ENCODE measurements at places on chromosomes 12 and 14.

DNA sequence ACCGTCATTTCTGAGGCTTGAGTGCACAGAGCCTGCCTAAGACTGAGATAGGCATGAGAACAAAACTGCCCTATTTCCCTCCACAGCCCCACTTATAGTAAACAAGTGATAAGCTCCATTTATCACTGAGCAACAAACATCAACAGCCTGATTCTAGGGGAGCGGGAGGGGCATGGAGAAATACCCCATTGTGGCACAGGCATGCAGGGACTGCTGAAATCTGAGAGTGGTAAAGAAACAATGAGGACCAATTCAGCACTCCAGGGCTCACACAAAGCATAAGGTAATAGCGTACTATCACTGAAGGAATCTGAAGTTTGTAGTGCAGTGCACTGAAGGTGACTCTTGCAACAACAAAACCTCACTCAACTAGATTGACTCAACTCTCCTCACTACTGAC is 186.7 kb downstream of the ANO2 start:
- no peak for DNase-seq

GRCh38 chr14:33842299-33842698 is 108.6 kb downstream of the EGLN3 start:
- DNase-seq: no peak

DNA sequence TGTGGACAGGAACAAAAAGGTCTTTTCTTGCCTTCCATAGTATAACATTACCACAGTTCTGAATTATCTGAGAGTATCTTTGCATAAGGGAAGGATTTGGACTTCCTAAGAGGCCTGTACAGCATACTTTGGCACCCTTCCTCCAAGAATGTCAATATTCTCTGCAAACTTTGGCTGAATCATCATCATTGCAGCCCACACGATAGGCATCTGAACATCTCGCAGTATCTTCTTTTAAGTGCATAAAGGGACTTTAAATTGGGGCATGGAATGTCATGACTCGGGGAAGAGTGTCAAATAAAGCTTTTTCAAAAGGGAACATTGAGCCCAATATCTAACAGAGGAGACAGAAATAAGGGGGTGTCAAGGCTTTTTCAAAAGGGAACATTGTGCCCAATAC is 646.2 kb upstream of the STXBP6 start:
- no peak for DNase-seq

GRCh38 chr12:60529723-60530122 is 933.9 kb downstream of the SLC16A7 start:
- DNase-seq: no peak

- peak; percentile 82 for DNase-seq
Measured at GRCh38 chr12:2752676-2753371, 41.9 kb upstream of the FKBP4 start.

GRCh38 chr14:22449600-22449905 is 139.5 kb downstream of the DAD1 start:
- no peak for DNase-seq

DNA sequence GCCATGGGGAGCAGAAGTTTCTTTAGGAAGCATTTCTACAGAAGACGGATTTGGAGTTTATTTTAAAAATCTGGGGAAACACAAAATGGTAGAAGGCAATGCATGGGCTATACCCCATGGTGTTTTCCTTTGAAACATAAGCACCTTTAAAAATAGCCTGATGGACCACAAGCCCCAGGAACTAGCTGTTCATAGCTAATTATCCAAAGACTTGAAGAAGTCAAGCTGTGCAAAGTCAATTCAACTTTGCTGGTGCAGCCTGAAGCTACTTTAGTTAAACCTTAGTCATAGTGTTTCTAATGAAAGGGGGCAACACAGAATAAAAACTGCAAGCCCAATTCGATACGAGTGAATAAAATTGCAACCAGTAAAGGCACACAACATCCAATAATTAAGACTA is 732.5 kb downstream of the GALC start:
- DNase-seq: no peak

DNA sequence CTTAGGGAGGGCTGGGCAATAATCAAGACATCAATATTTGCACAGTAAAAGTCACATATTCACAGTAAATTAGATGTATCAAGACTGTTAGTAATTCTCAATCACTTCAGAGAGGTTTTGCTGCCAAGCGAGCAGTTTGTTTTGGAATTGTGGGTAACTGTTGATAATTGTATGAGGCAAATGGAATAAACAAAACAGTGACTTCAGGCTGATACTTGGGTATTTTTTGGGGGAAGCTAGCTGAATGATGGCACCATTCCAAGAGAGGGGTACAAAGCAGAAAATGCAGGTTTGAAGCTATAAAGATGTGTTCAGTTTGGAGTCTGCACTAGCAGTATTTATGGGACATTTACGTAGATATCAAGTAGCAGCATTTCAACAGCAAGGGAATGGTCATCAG is 232.8 kb upstream of the ATP2B1 start:
- DNase-seq: no peak

DNA sequence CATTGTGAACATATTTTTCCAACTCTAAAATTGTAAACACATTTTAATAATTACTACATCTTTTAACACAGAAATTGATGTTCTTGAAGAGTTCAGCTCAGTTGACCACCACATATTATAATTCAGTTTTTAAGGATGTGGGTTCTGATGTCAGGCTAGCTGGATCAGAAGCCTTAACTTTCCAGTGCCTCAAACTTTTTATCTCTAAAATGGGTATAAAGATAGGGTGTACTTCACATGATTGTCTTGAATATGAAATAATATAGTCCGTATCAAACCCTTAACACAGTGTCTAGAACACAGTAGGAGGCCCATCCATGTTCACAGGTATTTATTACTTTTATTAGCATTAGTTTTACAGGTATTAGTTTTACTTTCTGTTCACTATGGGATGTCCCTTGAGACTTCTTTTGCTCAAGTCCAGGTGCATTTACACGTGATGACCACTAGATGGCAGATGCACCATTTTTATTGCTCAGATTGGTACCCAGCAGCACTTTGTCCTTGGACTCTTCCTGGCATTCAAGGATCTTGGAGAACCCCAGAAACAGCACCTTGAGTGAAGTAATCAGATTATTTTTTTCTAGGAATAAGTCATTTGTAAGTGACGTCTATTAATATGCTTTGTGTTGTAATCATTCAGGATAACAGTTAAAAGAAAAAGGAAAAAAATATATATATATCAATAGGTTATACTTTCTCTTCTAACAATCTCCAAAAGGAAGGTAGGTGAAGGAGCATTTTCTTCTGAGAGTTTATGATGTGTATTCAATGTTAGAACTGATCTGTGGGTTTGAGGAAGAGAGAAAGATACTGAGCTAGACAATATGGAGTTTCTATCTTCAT is 580.2 kb downstream of the ETNK1 start:
- DNase-seq: no peak

DNA sequence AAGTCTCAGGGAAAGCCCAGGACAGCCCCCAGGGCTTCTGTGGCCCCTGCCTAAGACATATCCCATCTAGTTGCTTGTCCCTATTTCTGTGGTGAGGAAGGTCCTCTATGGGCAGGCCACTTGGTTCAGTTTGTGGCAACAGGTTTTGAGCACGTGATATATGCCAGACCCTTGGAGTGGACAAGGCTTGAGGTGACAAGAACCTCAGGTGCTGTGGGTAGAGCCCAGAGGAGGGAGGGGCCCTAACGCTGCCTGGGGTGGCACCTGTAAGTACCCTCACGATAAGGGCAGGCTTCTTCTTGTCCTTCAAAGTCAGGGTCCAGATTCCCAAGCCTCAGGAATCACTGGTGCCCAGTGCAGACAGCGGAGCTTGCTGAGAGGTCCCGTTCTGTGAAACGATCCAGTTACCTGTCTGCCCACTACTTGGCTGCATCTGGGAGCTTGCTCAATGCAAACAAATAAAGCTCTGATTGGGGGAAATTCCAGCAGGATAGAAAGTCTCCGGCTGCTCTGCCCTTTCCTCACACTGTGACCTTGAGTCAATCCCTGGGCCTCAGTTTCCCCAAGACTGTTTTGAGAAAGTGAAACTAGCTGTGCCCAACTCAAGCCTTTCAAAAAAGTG is 47.7 kb upstream of the FAM181A start:
- DNase-seq: no peak

GRCh38 chr12:44930972-44931600 is 55.0 kb upstream of the NELL2 start:
- DNase-seq: no peak

DNA sequence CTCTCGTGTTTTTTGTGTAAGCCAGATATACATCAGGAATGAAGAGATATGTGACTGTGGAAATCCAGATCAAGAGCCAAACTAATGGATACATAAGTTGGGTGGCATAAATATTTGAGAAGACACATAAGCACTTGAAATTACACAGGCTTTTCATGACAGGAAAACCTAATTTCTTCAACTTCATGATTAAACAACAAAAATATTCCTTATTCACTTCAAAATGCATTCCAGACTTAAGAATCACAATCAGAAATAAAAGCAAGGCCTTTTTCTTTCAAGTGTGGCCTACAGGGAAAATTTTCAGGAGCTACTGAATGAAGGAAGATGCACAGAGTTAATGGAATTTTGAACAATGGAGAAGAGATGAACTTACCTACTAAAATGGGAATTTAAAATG is 515.6 kb downstream of the FOXG1 start:
- DNase-seq: no peak

DNA sequence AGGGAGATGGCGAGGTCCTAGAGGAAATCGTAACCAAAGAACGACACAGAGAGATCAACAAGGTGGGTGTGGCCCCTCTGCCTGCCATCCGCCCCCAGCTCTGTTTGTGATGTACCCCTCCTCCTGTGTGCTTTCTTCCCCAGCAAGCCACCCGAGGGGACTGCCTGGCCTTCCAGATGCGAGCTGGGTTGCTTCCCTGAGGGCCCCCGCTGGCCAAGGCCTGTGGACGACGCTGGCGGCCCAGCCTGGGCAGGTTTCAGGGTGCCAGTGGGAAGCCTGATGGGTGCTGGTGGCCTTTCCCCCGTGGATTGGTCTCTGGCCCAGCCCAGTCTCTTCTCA is 2.0 kb downstream of the ARL6IP4 start:
- DNase-seq: no peak

- no peak for DNase-seq
Measured at GRCh38 chr14:66401449-66402095, 84.6 kb upstream of the CCDC196 start.

DNA sequence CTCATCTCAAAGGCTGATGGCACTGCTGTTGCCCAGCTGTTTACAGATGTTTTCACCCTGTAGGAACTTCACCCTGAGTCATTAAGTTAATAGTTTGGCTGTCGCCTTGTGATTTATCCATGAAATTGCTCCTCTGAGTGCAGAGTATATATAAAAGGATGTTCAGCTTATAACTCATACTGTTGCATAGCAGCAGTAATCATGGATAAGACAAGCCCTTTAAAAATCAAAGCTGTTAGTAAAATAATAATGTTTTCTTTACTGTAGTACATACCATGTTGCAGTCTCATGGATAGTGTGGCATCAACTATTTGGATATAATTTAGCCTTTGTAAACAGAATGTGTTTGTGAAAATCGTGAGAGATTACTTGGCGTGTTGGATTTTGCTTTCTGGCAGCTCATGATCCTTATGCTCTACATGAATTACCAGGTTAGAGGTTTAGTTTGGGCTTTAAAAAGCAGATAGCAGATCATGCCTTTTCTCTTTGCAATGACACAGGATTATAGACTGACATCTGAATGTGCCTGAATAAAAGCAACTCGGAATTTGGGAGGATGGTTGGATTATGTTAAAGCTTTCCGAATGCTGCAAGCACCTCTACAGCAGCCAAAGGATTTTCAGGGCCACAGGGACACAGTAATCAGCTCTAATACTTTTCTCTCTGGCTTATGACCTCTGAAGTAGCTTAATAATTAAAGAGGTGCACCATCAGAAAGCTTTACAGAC is 279.7 kb upstream of the ATP2B1 start:
- DNase-seq: no peak

DNA sequence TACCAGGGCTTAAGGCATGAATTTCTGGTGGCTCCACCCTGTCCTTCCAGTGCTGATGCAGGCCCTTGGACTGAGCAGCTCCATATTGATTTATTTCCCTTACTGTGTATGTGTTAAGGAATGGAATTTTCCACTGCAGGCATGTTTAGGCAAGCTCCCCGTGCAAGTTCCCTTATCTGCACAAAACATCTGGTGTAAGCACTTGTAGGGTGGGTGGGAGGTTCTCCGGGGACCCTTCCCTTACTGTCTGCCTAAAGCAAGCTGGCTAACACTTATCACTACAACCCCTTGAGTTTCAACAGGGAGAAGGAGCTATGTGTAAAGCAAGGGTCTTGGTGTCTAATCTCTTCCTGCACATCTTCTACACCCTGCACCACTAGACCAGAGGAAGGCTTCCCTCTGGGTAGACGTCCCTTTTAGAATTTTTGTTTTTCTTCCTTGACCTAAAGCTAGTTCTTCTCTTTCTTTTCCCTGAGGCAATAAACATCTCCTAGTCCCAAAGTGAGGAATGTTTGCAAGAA is 22.0 kb upstream of the DRAM1 start:
- DNase-seq: no peak

- DNase-seq: no peak
Measured at GRCh38 chr12:106913456-106913855, 42.3 kb upstream of the TMEM263 start.

- no peak for DNase-seq
Measured at GRCh38 chr12:111756196-111756595, 10.5 kb upstream of the ALDH2 start.

DNA sequence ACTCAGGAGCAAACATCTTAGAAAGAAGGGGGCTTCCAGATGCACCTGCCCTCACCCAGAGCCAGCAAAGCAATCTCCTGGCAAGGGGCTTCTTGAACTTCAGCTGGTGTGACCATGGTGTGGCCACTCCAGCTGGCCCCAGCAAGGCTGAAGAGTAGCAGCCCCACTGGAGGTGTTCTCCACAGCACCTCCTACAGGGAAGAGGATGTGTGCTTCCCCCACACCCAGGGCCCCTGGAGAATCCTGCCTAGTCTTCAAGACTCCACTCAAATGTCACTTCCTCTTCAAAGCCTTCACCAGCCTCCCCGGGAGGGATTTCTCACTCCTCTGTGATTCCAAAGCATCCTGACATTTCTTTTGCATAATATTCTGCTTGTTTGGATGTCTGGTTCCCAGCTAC is 8.5 kb downstream of the RAB15 start:
- DNase-seq: no peak

DNA sequence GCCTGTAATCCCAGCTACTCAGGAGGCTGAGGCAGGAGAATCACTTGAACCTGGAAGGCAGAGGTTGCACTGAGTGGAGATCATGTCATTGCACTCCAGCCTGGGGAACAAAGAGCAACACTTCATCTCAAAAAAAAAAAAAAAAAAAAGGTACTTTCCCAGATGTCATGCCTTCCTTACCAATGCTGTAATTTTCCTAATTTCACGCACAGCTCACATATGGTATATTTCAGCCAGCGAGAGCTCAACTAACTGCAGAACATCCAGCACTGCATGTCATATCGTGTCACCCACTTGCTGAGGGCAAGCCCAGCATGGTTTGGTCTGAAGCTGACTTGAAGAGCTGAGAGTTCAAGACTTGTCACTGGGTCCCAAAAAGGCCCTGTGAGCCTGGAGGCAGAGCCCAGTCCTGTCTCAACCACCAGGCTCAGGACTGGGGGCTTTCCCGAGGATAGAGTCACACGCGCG is 29.0 kb downstream of the NFKBIA start:
- DNase-seq: no peak

GRCh38 chr14:28635387-28635786 is 131.2 kb upstream of the FOXG1 start:
- no peak for DNase-seq

GRCh38 chr12:128612150-128612850 is 211.5 kb downstream of the SLC15A4 start:
- no peak for DNase-seq
